Hepatic stellate cell (primary cell): ENCODE measurements at places on chromosomes 16 and 17.

DNA sequence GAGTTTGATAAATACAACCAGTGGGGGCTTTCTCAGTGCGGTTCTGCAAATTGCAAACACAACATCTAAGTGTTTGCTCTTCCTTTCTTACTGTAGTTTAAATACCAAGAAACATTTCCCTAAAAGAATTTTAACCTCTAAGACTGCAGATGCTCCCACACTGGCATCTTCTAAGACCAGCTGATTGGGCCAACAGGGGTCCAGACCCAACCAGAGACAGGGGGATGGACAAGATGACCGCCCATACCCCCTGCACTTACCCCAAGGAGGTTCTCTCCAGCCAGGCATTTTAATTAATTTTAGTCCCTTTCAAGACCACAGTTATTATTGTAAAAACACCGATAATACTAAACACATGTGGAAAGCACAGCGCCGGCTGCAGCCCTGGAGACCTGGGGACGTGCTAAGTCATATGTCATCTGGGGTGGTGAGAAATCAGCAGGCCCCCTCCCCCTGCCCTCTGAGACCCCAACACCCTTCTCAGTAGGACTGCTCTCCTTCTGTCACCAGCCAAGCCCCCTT lies 242.3 kb downstream of the SOX9 start:
- DNase-seq, result no peak

DNA sequence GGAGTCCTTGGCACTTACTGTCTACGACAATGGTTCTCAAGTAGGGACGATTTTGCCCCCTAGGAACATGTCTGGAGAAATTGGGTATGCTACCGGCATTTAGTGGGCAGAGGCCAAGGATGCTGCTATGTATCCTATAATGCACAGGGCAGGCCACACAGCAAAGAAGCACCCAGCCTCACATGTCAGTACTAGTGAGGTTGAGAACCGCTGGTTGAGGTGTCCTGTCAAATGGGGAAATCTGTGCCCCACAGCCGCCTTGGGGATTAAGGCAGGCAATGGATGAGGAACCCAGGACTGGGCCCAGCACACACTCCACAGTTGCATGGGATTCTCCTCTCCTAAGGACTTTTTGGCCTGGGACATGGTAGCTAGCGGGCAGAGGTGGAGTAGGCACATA lies 86.7 kb upstream of the TOB1 start:
- no peak for DNase-seq

GRCh38 chr16:8305201-8305600 lies 285.1 kb downstream of the TMEM114 start:
- DNase-seq, result no peak

GRCh38 chr16:83187405-83187804 lies 560.6 kb downstream of the CDH13 start:
- DNase-seq, result peak; percentile 67

GRCh38 chr16:424623-425081 lies 797 bp upstream of the RAB11FIP3 start:
- no peak for DNase-seq

- DNase-seq, result no peak
These were observed 2.6 kb downstream of the ATP2C2 start for GRCh38 chr16:84370723-84371552.

GRCh38 chr17:73814075-73814474 lies 169.8 kb upstream of the SDK2 start:
- DNase-seq, result no peak
